ENCODE measurements at places on chromosomes 5 and 9.
A peak's percentile ranks its signal among the peaks of the same experiment; 100 is the strongest.

DNA sequence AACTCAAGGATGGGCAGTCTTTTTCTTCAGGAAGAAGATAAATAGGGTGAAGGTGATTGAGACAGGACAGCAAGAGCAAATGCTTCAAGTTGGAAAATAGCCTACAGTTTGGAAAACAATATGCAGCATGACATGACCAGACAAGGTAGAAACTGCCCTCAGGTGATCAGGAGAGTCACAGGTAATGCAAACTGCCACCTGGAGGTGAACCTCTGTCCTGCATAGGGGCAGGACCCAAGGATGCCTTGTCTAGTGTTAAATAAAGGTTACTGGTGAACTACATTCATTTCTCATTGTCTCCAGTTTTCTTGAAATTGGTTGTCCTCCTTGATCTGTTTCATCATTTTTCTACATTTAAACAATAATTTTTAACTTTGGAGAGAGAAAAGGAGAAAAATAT is 232.1 kb downstream of the SEMA5A start:
- no peak for DNase-seq

GRCh38 chr5:120415985-120416384 is 48.1 kb upstream of the PRR16 start:
- peak; percentile 45 for DNase-seq

DNA sequence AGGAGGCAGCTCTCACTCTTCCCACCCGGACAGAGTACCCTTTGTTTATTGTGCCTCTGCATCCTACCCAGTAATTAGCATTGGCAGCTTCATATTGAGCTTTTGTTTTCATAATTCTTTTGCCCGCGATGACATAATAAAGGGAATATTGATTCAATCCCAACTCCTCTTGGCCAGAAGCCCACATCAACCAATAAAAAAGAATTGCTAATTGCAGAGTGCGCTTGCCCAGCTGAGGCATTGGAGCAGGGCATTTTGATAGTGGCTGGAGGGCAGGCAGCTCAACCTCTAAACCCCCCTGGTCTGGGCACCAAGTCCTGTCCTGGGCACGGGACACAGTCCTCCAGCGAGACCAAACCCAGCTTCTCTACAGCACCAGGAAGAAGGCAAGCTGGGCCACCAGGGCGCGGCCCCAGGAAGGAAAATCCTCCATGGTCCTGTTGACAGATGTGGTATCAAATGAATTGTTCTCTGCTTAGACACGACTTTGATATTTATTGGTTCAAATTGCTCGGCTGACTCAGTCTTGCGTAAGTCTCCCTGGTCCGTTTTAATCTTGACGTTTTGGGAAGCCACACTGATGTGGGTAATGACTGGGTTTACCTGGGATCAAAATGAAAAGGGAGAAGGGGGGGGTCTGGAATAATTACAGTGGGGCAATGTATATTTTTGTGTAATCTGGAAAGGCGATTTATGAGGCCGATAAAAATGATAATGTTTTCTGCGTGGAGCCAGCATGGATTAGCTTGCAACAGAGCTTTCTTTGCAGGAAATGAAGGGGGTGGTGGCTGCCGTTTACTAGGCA is 220.7 kb upstream of the MSX2 start:
- peak; percentile 97 for DNase-seq

DNA sequence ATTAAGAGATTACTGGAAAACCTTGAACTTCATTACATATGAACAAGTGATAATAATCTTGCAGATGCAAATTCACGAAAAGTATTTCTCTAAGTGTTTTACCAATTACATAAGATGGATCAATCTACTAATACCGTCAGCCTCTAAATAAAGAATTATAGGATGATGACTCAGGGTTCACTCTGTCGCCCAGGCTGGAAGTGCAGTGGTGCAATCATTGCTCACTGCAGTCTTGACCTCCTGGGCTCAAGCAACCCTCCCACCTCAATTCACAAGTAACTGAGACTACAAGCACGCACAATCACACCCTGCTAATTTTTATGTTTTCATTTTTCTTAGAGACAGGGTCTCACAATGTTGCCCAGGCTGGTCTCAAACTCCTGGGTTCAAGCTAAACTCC is 56.1 kb downstream of the CHD1 start:
- DNase-seq: peak; percentile 6

- DNase-seq: no peak
Observed at GRCh38 chr9:12843735-12844134, 68.9 kb downstream of the LURAP1L start.

- DNase-seq: no peak
Observed at GRCh38 chr5:151470439-151470838, 23.0 kb downstream of the SLC36A1 start.

DNA sequence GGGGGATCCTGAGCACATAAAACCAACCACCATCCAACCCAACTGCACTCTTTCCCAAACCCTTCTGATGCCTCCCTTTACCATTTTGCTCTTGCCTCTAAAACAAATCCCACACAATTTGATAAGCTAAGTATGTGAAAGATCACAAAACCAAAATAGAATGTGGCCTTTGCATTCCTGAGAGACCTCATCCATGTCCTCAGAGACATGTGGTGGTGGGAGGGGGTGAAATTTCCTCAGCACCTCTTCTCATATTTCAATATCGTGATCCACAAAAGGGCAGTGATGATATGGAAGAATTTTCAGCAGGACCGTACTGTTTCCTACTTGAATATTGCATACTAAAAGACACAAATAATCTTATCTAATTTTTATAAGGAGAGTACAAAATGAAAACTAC is 423.3 kb downstream of the TLE1 start:
- peak; percentile 14 for DNase-seq

DNA sequence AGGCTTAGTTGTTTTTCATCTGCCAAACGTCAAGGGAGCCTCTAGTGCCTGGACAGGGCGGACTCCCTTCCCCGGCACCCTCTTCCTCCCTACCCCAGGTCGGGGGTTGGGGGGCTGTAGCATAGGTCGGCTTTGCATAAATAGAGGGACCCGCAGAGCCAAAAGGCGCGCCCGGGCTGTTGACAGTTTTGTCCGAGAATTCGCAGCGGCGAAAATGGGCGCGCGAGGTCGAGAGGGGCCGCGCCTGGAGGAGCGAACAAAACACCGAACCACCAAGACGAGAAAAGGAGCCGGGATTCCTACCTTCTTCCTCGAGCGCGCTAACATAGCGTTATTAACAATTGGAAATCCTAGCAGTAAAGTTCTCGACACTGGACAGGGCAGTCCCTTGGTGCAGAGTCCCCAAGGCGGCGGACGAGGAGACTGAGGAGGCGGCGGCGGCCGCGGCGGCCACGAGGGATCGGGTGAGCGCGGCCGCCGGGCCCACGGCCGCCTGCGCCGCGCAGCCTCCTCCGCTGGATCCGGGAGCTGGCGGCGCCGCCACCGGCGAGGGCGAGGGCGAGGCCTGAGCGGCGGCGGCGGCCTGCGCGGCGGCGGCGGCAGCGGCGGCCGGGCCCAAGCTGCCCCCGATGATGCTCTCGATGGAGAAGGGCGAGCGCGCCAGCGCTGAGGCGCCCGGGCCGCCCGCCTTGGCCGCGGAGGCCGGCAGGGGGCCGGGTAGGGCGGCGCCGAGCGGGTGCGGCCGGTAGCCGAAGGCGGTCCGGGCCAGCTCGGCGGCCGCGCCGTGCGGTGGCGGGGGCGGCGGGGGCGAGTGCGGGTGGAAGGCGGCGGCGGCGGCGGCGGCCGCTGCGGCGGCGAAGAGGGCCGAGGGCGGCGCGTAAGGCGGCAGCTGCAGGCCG is 1.7 kb downstream of the FOXD1 start:
- peak; percentile 28 for DNase-seq
